ENCODE measurements at places on chromosomes 11 and 22.

DNA sequence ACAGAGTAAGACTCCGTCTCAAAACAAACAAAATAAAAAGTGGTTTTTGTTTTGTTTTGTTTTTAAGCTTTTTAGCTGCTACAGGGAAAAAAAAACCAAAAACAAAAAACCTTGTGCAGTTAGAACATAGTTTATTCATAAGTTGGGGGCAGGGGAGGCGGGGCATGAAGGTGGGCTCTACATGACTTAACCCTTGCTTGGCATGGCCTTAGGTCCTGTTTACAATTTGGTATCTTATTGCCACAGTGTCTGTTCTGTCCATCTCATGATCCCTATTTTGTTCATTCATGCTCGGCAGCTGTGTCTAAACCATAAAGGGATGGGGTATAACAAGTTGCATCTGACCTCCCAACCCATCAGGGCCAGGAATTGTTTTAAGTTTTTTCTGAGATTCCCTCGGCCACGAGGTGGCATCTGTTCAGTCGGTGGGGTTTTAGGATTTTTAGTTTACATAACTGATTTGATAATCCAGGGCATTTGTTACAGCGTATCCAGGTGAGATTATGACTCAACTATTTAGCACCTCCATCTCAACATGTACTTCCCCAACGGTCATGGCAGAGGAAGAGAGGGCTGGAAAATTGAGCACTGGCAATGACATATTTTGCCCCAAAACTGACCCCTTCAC lies 6.9 kb downstream of the AP5B1 start:
- DNase-seq = no peak

DNA sequence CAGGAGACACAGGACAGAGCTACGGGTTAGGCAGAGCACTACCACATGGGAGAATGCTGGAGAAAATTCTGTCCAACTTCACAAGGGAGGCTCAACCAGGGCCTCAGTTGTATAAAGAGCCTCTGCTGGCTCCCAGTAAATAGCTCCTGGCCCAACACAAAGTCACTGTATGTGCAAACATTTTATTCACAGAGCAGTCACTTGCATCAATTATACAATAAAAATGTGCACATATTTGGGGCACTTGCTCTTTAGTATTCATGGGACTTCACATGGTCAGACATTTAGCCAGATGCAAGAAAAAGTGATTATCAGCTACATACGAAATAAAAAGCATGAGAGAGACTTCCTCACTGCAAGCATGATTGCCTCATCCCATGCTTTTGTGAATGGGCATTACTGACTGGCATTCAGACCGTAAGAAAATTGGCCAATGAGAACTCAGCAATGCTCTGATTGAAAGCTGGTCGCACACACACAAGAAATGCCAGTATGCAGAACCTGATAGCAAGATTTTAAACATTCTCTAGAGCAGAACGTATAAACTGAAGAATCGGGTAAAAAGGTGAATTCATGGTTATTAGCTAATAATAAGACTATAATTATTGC lies 39.4 kb downstream of the BLID start:
- no peak for DNase-seq

- DNase-seq = no peak
Measured at GRCh38 chr22:38967451-38968450, 10.3 kb downstream of the APOBEC3A start.

DNA sequence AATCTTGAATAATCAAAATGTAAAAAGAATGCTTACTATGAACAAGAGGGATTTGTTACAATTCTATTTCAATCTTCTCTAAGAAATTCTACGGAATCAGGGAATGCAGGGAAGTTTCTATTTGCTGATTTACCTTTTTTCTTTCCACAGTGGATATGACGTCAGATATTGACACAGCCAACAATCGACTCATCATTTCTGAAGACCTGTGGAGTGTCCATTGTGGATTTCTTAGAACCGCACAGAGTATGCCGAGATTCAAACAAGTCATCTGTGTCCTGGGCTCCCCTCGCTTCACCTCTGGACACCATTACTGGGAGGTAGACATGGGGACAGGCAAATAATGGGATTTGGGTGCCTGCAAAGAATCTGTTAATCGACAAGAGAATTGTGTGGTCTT lies 4.1 kb upstream of the RFPL1 start:
- no peak for DNase-seq

DNA sequence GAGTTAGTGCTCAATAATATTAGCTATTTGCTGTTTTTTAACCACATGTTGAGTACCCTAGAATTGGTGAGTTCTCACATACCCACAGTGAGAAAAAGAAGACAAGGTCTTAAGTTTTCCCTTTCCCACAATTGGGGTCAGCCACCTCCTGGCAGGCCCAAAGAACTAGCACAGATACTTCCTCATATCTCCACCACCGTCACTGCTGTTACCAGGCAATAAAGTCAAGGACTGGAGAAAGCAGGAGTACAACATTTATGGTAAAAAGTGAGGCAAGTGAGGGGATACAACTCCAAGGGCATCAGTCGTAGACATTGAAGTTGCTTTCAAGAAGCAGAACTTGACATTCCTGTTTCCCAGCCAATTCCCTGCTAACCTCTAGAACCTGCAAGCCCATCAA lies 19.6 kb downstream of the ELP4 start:
- no peak for DNase-seq

GRCh38 chr11:81007046-81007445 lies 1566.2 kb upstream of the TENM4 start:
- no peak for DNase-seq

DNA sequence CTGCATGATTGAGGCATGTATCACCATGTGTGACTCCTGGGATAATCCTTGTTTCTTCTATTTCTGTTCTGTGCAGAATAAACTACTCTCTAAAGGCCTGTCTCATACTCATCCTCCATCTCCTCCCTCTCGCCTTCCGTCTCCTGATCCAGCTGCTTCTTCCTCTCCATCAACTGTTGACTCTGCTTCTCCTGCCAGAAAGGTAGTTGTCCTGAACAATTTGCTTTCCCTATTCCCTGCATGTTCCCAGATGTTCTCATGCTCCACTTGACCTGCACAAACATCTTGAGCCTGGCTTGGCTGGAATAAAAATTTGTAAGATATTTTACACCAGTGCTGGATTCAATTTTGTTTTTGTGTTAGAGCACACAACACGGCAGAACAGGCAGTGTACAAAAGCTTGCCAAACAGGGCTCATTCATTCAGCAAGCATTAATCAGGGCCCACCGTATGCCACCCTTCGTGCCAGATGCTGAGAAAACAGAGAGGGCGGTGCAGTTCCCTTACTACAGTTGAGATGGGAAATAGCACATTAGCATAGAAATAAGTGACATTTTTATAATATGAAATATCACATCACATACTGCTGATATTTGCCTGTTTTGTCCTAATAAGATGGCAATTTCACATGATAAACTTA lies 133.3 kb upstream of the PARVA start:
- no peak for DNase-seq

DNA sequence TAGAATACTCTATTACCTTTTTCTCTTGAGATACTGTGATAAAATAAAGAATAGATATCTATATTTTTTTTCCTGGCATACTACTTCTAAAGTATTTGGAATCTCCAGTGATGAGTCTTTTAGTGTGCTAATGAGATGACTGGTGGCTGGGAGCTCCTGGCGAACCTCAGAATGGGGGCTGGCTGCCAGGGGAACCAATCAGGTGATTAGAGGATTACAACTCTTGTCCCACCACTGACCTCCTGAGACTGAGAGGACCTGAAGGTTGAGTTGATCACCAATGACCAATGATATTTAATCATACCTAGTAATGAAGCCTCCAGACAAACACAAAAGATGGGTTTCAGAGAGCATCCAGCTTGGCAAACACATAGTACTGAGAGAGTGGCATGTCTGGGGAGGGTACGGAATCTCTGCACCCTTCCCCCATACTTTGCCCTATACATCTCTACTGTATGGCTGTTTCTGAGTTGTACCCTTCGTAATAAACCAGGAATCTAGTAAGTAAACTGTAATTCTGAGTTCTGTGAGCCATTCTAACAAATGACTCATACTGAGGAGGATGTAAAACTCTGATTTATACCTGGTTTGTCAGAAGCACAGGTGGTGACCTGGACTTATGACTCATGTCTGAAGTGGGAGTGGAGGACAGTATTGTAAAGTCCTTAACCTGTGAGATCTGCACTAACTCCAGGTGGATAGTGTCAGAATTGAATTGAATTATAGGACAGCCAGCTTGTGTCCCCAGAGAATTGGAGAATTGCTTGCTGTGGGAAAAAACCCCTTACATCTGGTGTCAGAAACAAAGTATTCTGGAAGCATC lies 325.3 kb upstream of the LRRC4C start:
- DNase-seq = no peak

- DNase-seq = no peak
Measured at GRCh38 chr11:22599458-22599857, 26.2 kb downstream of the FANCF start.

DNA sequence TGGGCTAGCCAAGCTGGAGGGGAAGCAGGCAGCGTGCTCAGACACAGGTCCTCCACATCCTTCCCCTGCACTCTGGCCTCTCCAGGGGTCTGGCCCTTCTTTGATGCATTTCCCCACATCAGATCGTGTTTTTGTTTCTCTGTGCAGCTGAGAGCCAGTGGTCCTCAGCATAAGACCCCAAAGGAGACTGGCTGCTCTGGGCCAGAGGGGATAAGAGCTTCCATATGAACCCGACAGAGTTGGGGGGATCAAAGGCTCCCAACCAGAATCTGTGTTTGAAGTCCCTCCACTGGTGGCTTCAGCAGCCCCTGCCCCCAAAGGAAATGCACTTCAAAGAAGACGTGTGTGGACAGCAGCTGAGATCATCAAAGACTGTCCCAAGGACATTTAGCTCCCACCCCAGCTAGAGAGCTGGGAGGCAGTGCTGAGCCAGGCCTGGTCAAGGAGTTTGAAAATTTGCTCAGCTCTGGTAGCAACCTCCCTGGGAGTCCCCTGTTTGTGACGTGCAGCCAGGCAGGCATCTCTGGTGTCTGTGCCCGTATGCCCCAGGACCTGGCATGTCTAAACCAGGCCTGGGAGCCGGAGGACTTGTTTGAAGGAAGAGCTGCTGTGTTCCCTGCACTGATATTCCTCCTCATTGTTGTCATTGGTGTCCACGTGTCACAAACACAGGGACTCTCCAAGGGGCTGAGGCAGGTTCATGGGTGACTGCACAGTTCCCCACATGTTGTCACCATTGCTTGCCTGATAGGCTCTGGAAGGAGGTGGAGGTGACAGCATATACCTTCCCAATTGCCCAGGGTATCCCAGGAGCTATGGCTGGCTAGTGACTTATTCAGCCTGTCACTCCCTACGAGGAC lies 99.0 kb downstream of the AMOTL1 start:
- no peak for DNase-seq

DNA sequence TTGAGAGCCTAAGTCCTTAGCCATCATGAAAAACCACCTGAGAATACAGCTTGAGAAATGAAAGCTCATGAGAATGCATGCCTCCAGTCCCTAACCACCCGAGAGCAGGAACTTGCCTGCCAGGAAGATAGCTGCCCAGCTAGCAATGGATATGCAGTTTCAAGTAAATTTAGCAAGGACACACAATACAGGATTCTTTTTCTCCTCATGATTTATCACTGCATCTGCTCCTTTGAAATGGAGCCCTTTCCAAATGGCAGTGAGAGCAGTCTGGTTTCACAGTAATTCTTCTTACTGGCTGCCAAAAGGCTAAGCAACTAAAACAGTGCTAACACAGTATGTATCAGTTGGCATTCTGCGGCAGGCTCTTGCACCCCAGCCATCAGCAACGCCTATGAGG lies 109.9 kb downstream of the MICAL3 start:
- DNase-seq = no peak

- DNase-seq = no peak
Measured at GRCh38 chr11:83477772-83478171, 191.6 kb upstream of the CCDC90B start.

GRCh38 chr11:5550440-5551095 lies 2.2 kb upstream of the OR52H1 start:
- DNase-seq = no peak

DNA sequence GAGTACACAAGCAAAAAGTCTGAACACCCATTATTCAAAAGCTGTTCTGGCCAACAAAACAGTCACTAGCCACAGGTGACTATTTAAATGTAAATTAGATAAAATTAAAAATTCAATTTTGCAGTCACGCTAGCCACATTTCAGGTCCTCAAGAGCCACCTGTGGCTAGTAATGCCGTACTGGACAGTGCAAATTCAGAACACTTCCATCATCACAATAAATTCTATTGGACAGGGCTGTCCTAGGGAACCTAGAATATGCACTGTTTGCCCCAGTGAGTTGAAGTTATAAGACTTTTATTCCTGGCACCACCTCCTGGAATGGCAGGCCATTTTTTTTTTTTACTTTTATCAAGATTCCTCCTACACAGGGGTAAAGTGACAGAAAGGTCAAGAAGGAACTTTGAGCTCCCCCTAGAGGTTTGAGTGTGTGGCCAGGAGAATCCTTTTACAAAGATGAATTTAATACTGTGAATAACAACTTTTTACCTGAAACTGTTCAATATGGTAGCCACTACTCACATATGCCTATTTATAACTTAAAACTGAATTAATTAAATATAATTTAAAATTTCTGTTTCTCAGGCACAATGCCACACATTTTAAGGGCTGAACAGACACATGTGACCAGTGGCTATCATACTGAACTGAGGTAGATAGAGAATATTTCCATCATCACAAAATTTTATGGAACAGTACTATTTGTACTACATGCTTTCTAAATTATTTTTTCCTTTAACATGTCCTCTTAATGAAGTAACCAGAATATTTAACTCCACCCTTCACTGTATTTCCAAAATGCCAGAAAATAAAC lies 6.5 kb downstream of the MSANTD2 start:
- peak; percentile 55 for DNase-seq

GRCh38 chr11:2549491-2549875 lies 104.7 kb downstream of the KCNQ1 start:
- DNase-seq = no peak

DNA sequence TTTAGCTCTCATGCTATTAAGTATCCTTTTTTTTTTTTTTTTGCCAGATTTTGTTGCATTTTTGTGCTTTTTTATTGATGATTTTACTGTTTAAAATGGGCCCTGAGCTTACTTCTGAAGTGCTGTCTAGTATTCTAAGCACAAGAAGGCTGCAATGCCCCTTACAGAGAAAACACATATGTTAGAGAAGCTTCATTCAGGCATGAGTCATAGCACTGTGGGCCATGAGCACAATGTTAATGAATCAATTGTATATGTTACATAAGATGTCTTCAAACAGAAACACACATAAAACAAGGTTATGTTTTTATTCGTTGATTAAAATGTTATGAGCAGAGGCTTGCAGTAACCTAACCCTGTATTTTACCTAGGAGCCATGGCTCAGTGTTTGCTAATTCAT lies 117.8 kb upstream of the C11orf87 start:
- DNase-seq = no peak

GRCh38 chr11:33645686-33646085 lies 54.9 kb downstream of the C11orf91 start:
- no peak for DNase-seq

DNA sequence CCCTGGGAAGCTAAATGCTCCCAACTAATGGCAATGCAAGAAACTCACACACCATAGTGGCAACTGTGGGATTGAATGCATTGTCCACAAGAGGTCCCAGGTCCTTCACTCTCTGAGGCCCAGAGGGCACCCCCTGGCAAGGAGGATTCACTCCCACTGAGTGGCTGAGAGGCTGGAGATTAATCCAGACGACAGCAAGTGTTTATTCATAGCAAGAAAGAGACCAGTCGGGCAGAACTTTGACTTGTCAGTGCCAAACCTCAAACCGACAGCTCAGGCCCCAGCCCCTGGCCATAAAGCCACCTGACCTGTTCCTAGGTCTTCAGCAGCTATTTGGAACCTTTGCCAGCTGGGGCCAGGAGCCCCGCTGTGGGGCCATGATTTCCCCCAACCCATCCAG lies 54.5 kb upstream of the MPEG1 start:
- no peak for DNase-seq

GRCh38 chr11:57269571-57270021 lies 32.5 kb upstream of the APLNR start:
- DNase-seq = no peak

- no peak for DNase-seq
Measured at GRCh38 chr11:22668005-22668796, 1.8 kb downstream of the GAS2 start.

Data from bone marrow (tissue), 2 donors.